ENCODE measurements at places on chromosomes 4 and X.

GRCh38 chr4:76278583-76278982 lies 27.1 kb downstream of the FAM47E start:
- no peaks in the 10 kb centered on the region for H3K4me1 ChIP-seq
- no peak overlapping the region for H3K27ac ChIP-seq
- no peaks in the 10 kb centered on the region for H3K36me3 ChIP-seq
- no peak for DNase-seq

DNA sequence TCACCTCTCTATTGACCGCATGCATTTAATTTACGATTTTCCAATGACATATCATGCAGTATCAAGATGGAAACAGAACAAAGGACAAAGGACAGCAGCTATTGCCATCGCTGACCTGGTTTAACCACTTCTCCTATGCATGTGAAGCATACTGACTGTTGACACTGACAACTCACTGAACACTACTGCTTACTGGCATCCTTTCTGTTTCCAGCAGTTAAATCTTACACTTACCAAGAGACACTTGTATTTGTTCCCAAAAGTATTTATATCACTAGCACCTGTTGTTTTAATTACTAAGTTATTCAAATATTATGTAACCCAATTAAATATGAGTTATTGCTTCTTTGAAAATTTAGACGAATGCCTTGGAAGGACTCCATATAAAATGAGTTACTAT lies 176.7 kb downstream of the PDGFC start:
- no peaks in the 10 kb centered on the region for H3K36me3 ChIP-seq
- no peaks in the 10 kb centered on the region for H3K27me3 ChIP-seq
- no peak for DNase-seq

- no peaks in the 10 kb centered on the region for H3K27me3 ChIP-seq
- no peaks in the 10 kb centered on the region for H3K4me1 ChIP-seq
- no peak overlapping the region for H3K27ac ChIP-seq
- no peak for DNase-seq
Observed at GRCh38 chrX:1598021-1598875, 6.8 kb downstream of the AKAP17A start.

GRCh38 chr4:127505203-127505602 lies 127.6 kb upstream of the INTU start:
- DNase-seq: peak; percentile 62
- H3K4me3 ChIP-seq: no peak overlapping the region
- H3K36me3 ChIP-seq: no peaks in the 10 kb centered on the region
- H3K4me1 ChIP-seq: peaks cover 9% of the 10 kb centered on the region
- H3K27me3 ChIP-seq: no peaks in the 10 kb centered on the region

- DNase-seq: peak; percentile 26
- H3K36me3 ChIP-seq: no peaks in the 10 kb centered on the region
- H3K4me1 ChIP-seq: peaks cover 13% of the 10 kb centered on the region
- H3K4me3 ChIP-seq: no peak overlapping the region
- H3K27me3 ChIP-seq: no peaks in the 10 kb centered on the region
Observed at GRCh38 chr4:110055158-110055768, 142.6 kb downstream of the EGF start.

DNA sequence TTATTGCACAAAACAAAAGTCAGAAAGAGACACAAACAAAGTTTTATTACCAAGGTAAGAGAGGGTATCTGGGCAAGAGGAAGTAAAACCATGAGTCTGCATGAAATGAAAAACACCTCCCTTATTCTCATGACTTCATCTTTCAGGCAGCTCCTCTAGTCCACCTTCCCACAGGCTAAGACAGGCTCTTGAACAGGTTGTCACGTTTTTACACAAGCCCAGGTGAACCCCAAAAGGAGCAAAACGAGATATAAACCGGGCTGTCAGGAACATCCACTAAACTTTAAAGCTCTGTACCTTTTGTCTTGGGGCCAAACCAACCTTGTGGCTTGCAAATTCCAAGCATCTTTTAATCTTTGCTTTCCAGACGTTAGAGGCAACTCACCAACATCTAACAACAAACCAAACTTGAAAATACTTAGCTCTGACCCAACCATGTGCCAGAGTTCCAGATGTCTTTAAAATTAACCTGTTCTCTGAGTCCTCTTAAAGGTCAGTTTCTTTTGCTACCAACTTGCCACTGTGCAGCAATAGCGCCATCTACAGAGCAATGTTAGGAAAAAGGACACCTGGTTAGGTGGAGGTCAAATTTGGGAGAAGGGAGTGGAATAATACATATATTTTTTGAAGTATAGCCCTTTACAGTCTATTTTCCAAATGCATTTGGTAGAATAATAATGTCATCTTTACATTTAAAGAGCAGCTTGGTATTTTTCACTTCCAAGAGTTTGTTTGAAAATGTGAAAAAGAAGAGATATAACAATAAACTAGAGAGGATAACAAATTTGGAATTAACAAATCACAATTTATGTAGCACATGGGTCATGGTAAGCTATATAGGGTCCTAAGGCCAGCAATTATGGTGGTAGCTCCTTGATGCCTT lies 73.1 kb downstream of the QRFPR start:
- H3K27ac ChIP-seq: no peak overlapping the region
- no peak overlapping the region for H3K4me3 ChIP-seq
- peak; percentile 73 for DNase-seq
- no peaks in the 10 kb centered on the region for H3K27me3 ChIP-seq
- no peaks in the 10 kb centered on the region for H3K4me1 ChIP-seq
- H3K36me3 ChIP-seq: no peaks in the 10 kb centered on the region

GRCh38 chr4:95085124-95085833 lies 327.5 kb downstream of the BMPR1B start:
- H3K4me1 ChIP-seq: no peaks in the 10 kb centered on the region
- H3K27ac ChIP-seq: no peak overlapping the region
- DNase-seq: no peak
- H3K36me3 ChIP-seq: no peaks in the 10 kb centered on the region

DNA sequence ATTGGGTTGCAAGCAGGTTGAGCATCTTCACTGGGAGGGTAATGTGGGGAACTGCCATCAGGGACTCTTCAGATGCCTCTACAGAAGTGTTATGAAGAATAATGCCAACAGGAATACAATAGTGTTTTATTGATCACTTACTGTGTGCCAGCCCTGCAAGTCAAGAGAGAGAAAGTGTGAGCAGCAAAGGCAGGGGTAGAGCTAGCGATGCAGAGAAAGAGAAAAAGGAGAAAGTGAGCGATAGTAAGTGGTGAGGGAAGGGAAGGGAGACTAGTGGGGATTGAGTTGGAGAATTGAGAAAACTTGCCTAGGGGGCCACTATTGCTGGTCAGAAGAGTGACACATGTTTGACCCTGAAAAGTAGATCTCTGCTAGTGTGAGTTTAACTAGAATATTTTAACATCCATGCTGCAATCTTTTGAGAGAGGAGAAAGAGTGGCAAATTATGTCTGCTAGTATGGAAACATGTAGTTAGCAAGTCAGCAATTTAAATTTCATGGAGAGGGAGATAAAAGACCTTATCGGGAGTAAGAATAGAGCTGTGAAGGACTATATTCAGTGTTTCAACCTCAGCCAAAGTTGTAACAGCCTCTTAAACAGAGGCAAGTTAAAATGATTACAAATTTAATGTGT lies 12.2 kb downstream of the AFF1 start:
- no peak overlapping the region for H3K27ac ChIP-seq
- H3K36me3 ChIP-seq: no peaks in the 10 kb centered on the region
- no peak overlapping the region for H3K4me3 ChIP-seq
- DNase-seq: no peak
- no peaks in the 10 kb centered on the region for H3K27me3 ChIP-seq
- peaks cover 10% of the 10 kb centered on the region for H3K4me1 ChIP-seq
